ENCODE measurements at places on chromosomes 4 and X.

DNA sequence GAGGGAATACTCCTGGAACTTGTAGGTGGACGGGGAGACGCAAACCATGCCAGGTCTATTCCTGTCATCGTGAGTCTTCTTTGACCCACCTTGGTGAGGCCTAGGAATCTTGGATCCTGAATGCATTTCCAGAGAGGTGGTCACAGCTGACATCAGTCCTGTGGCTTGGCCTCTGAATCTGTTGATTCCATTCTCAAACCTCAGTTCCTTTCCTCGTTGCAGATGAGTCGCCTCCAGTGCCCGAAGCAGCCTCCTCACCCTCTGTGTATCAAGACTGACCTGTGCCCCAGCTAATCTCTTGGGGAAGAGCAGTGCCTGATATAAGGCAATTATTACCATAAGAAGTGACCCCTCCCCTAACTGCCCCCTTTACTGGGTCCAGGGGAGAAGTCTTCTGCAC, 118.1 kb downstream of the SMIM20 start:
- DNase-seq: peak; percentile 58

GRCh38 chr4:146311238-146311970, 97.1 kb downstream of the REELD1 start:
- DNase-seq: no peak

GRCh38 chr4:56326363-56326762, 60.9 kb downstream of the AASDH start:
- peak; percentile 41 for DNase-seq

- peak; percentile 54 for DNase-seq
These were observed 46.8 kb downstream of the TMEM165 start for GRCh38 chr4:55442541-55442940.

- DNase-seq: no peak
These were observed 234.4 kb upstream of the FAT1 start for GRCh38 chr4:186957952-186958555.

- DNase-seq: peak; percentile 88
These were observed 320.3 kb downstream of the STK32B start for GRCh38 chr4:5371415-5372190.

GRCh38 chr4:21134994-21135393, 434.7 kb downstream of the PACRGL start:
- DNase-seq: peak; percentile 44

GRCh38 chr4:6834867-6835266, 52.3 kb downstream of the KIAA0232 start:
- peak; percentile 69 for DNase-seq

- peak; percentile 36 for DNase-seq
These were observed 38.6 kb downstream of the UNC5C start for GRCh38 chr4:95510145-95510544.

DNA sequence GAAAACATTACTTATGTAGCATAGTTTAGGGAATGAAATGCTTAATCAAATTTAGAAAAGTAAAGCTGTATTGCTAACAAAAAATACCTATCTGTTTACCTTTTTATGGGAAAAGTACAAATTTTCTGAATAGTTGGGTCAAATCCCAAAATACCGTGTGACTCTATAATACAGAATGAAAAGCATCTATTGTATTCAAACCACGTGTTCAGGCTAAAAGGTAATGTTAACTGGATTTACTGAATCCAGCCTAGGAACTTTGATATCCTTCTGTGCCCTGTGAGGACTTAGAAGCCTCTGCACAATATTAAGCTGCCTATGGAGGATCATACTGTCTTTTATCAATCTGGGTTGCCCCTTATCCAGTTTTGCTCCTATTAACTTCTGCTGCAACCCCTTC, 36.3 kb upstream of the AGA start:
- DNase-seq: no peak

GRCh38 chr4:113077575-113077974, 28.1 kb downstream of the ANK2 start:
- DNase-seq: no peak

- DNase-seq: no peak
These were observed 118.8 kb downstream of the GATB start for GRCh38 chr4:151641983-151642382.

GRCh38 chr4:175385797-175386196, 426.3 kb downstream of the GPM6A start:
- DNase-seq: no peak

DNA sequence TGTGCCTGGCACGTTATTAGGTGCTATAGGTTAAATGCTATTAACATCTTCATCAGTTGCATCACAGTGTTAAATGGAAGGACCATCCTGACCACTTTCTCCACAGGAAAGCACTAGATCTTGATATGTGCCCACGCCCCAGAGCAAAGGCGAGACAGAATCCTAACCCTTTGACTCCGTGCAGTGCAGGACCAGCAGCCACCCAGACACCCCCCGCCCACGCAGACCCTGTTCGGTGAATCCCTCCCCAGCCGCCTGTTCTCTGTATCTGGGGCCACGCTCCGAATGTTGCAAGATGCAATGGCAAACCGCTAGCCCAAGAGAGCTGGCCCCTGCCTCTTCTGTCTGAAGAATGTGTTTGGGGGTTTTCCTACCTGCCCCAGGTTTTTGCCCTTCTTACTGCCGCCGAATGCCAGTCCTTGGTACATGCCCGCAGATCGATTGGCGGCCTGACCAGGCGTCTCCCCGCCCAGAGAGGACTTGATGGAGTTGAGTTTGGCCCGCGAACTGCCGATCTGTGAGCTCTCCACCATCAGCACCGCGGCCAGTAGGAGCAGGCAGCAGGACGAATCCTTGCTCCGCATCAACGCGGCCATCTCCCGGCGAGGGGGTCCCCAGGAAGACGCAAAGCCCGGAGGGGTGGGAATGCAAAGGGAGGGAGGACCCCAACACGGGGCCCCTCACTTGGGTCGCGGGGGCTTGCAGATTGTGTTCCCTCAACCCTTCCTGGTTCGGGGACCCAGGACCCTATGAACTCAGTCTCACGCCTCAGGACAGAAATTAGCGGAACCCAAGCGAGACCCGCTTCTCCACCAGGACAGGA, 906 bp downstream of the DKK2 start:
- DNase-seq: no peak

GRCh38 chrX:45622042-45622423, 421.4 kb upstream of the DIPK2B start:
- DNase-seq: no peak

- no peak for DNase-seq
These were observed 46.2 kb downstream of the PCDH19 start for GRCh38 chrX:100363896-100364295.
